ENCODE measurements at places on chromosomes 16 and 17. TPM values are rescaled to one million over a fixed set of nuclear protein-coding genes. Genes with fewer than 3 reads are reported as not detected.

CLDN9 gene
- polyA plus RNA-seq, result 0.20 TPM

TPSD1 gene
- not detected for polyA plus RNA-seq

CFAP97D1 gene
- 0.01 TPM for polyA plus RNA-seq

GCGR gene
- polyA plus RNA-seq, result not detected

CDYL2 gene
- 0.59 TPM for polyA plus RNA-seq

KCNG4 gene
- polyA plus RNA-seq, result not detected

CIBAR2 gene
- not detected for polyA plus RNA-seq

SYNGR2 gene
- 442 TPM for polyA plus RNA-seq

GINS3 gene
- 1.1 TPM for polyA plus RNA-seq

SOX15 gene
- polyA plus RNA-seq, result 0.49 TPM

RTN4RL1 gene
- polyA plus RNA-seq, result not detected

CTRB2 gene
- polyA plus RNA-seq, result not detected

CEP112 gene
- 1.0 TPM for polyA plus RNA-seq

MT1A gene
- not detected for polyA plus RNA-seq

RHBDF2 gene
- 288 TPM for polyA plus RNA-seq

SOX9 gene
- polyA plus RNA-seq, result 0.03 TPM

C17orf67 gene
- polyA plus RNA-seq, result 5.0 TPM

FBXO39 gene
- 0.12 TPM for polyA plus RNA-seq

KRTAP4-1 gene
- not detected for polyA plus RNA-seq
